ENCODE measurements at places on chromosomes 4 and X. TPM values are rescaled to one million over a fixed set of nuclear protein-coding genes. Genes with fewer than 3 reads are reported as not detected.
A peak's percentile ranks its signal among the peaks of the same experiment; 100 is the strongest.

Gene MTNR1A
- not detected for total RNA-seq

Gene GLRA3
- not detected for total RNA-seq

Gene INTS12
- 22.0 TPM for total RNA-seq

DNA sequence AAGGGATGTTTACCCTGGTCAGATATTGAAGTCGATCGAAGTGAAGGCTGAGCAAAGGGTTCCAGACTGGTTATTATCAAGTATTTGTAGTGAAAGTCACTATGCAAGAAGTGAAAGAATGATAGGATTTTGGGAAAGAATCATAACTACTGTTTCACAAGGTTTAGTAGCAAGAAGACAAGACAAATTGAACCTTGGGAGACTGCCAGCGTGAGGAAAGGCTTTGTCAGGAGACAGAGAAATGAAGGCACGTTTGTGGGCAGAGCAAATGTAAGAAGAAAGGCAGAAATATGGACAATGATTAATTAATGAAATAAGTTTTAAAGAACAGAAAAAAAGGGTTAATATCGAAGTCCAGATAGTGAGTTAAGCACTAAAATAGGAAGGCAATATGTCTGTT lies 456.8 kb downstream of the TRIML1 start:
- no peaks in the 10 kb centered on the region for H3K36me3 ChIP-seq
- DNase-seq = no peak
- no peaks in the 10 kb centered on the region for H3K27me3 ChIP-seq
- no peak overlapping the region for H3K4me3 ChIP-seq
- H3K4me1 ChIP-seq = no peaks in the 10 kb centered on the region

DNA sequence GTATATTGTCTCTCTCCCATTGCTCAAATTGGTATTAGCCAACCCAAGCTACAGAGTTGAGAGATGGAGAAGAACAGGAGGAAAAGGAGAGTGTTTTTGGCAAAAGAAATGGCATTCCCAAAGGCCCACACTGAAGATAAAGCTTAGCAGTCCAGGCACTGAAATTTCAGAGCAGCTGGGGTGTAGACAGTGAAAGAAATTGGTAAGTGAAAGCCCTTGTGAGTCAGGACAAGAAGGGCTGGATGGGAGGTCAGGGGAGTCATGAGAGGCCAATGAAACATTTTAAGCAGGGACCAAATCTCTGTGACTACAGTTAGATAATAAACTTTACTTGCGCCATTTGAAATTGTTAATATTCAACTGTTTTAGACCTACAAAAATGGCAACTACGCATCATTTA lies 177.7 kb downstream of the ADAMTS3 start:
- no peak for DNase-seq
- H3K27ac ChIP-seq = no peak overlapping the region
- no peak overlapping the region for H3K4me3 ChIP-seq
- no peaks in the 10 kb centered on the region for H3K4me1 ChIP-seq

DNA sequence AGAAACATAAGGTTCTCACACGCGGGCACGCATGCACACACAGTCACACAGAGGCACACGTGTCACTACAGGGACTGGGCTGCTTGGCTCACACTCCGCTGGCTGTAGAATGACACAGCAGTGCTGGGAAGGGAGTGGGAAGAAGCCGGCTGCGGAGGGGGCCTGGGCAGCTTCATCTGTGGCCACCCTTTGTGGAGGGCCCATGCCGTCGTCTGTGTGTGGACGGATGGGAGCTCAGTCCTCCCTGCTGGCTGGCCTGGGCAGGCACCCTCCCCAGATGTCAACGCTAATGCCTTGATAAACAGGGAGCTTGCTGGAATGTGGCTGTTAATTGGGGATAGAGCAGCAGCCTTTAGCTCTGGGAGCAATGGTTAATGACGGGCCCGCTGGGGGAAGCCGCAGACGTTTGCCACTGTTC lies 621.1 kb downstream of the BCOR start:
- H3K27me3 ChIP-seq = no peaks in the 10 kb centered on the region
- H3K4me3 ChIP-seq = no peak overlapping the region
- DNase-seq = no peak
- H3K27ac ChIP-seq = peak overlapping the region; percentile 69
- peaks cover 12% of the 10 kb centered on the region for H3K4me1 ChIP-seq

GRCh38 chr4:8010618-8011017 lies 71.0 kb upstream of the AFAP1 start:
- H3K4me1 ChIP-seq = no peaks in the 10 kb centered on the region
- no peak overlapping the region for H3K27ac ChIP-seq
- no peak overlapping the region for H3K4me3 ChIP-seq
- H3K36me3 ChIP-seq = no peaks in the 10 kb centered on the region
- H3K27me3 ChIP-seq = no peaks in the 10 kb centered on the region

DNA sequence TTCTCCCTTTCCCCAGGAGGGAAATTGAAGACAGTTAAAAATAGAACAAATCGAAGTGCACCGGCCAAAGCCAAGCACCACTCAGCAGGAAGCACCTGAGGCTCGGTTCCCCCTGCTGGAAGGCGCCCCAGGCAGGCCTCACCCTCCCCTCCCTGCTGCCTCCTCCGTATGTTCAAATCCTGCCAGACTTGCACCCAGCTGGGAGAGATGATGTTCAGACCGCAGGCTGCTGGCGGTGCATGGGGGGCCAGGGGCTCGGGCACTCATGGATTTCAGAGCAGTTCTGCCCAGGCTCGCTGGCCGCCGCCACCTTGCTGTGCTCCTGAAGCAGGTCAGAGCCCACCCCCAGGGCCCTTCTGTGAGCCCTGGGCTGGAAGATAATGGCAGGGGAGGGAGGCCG lies 91.4 kb downstream of the DCTD start:
- no peaks in the 10 kb centered on the region for H3K27me3 ChIP-seq
- no peak overlapping the region for H3K4me3 ChIP-seq
- H3K4me1 ChIP-seq = no peaks in the 10 kb centered on the region

GRCh38 chr4:73379946-73380345 lies 24.1 kb upstream of the ALB start:
- H3K4me3 ChIP-seq = no peak overlapping the region
- no peak overlapping the region for H3K27ac ChIP-seq
- no peaks in the 10 kb centered on the region for H3K27me3 ChIP-seq
- DNase-seq = no peak

- H3K36me3 ChIP-seq = no peaks in the 10 kb centered on the region
- no peaks in the 10 kb centered on the region for H3K4me1 ChIP-seq
- H3K27ac ChIP-seq = no peak overlapping the region
- no peak for DNase-seq
- no peaks in the 10 kb centered on the region for H3K27me3 ChIP-seq
These were observed 108.7 kb downstream of the ANAPC10 start for GRCh38 chr4:144989306-144989705.

- H3K4me3 ChIP-seq = no peak overlapping the region
- no peaks in the 10 kb centered on the region for H3K36me3 ChIP-seq
- H3K4me1 ChIP-seq = no peaks in the 10 kb centered on the region
- no peak for DNase-seq
These were observed 38.3 kb downstream of the LHFPL1 start for GRCh38 chrX:112641449-112641848.

Measured in tibial nerve (tissue), 4 donors.